ENCODE measurements at places on chromosomes 1 and 21.

DNA sequence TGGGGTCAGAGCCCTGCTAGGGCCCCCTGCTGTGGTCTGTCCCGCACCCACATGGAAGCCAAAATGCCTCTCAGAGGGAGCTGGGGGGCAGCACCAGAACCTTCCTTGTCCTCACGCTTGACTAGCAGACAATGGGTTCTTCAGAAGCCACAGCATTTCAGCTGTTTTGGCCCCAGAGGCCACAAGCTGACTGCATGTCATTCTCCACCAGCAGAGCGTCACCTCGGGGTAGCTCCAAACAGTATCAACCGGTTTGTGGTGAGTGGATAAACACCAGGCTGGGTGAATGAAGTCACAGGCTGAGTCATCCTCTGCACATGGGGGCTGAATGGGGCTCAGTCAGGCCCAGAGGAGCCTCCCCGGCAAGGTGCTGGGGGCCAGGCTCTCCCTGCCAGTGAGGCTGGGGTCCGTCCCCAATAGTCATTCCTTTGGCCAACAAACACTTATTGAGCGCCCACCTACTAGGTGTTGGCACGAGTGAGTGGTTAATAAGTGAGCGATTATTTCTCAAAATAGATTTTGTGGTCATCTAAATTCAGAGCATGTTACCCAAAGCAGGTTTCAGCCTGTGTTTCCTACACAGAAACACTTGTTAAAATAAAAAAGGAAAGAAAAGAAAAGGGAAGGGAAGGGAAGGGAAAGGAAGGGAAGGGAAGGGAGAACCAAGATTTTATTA lies 9.1 kb downstream of the OLIG1 start:
- no peak for DNase-seq

- DNase-seq: no peak
Observed at GRCh38 chr1:234373959-234374254, 651 bp downstream of the COA6 start.

- DNase-seq: no peak
Observed at GRCh38 chr1:94621395-94621794, 79.8 kb upstream of the F3 start.

DNA sequence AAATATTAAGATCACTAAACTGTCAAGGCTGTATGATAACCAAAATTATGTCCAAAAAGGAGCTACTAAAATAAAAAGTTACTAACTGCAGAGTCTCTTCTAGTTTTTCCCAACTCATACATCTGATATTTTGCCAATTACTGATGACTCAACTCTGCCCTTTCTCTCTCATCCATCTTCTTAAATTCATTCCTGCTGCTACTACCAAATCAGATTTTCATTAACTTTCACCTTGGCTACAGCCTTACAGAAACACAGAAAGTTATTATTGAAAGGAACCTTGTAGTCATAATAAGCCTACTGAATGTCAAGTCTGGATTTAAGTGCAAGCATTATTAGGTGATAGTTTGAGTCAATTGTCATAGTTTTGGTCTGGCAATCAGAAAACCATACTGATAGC lies 273.1 kb downstream of the DPYD start:
- no peak for DNase-seq

GRCh38 chr1:46396441-46397398 lies 2.6 kb downstream of the FAAH start:
- no peak for DNase-seq

Data from cortex of kidney (tissue), 1 donor.